Thoracic aorta (tissue), 2 donors: ENCODE measurements at places on chromosomes 5 and 9.

DNA sequence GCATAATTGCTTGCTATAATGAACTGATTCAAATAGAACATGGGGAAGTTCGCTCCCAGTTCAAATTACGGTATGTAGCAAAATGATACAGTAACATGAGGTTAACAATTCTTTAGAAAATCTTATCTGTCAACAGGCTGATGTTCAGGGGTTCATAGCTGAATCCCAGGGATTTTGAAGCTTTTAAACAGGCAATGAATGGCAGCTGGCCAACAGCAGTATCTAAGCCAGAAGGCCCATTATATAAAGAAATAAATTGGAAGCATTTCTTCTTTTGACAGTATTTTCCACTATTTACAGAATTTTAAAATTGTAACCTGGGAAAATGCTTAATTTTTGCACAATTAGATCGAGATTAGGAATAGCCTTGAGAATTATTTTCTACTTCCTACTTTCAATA is 126.8 kb downstream of the PDE8B start:
- DNase-seq: no peak

DNA sequence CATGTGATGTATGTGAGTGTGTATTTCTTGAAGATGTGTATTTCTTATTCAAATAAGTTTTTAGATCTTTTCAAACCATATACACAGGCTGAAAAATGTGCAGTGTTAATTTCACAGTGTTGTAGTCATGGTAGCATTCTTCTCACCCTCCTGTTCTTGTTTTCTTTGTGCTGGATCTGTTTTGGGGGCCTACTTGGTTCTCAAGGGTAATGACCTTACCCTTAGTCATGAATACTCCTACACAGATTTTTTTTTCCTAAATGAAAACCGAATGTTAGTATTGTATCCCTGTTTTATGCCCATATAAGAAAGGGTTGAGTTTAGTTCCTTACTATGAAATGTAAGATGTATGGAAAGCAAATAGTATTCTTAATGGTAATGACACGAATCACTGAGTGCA is 88.0 kb downstream of the SLC44A1 start:
- no peak for DNase-seq

GRCh38 chr9:13589034-13589737 is 309.7 kb upstream of the MPDZ start:
- DNase-seq: no peak

GRCh38 chr5:4831325-4831724 is 308.8 kb upstream of the ADAMTS16 start:
- no peak for DNase-seq
